BJ (cell line): ENCODE measurements at places on chromosomes 7 and 10.

DNA sequence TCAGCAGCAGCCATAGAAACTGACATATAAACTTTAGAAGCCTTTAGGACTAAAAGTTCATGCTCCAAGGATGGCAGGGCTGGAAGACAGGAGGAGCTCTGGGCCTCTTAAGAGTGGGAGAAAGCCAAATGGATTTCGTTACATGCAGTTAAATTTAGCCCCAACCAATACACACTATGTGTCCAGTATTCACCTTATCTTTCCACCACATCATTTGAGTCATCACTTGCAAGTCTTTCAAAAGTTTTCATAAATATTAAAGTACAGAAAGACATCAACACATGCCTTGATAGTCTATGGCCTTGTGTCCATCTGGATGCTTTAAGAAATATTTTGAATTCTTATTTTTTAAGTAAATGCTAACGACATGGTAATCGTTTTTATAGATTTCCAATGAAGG, 392.4 kb upstream of the LRRN3 start:
- DNase-seq: no peak

DNA sequence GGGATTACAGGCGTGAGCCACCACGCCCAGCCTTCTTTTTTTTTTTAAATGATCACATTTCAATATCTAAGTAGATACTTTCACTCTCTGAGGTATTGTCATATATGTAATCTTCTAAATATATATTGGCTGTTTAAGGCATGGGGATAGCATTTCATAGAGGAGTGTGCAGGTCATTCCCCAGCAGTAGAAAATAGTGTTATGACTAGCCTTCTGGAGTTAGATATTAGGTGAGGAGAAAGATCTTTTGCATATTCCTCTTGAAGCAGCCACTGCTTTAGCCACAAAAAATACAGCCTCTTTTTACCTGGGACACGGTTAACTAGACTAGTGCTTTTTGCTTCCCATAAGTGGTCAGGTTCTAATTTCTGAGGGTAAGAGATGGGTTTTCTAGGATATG, 28.9 kb downstream of the ADD3 start:
- no peak for DNase-seq

DNA sequence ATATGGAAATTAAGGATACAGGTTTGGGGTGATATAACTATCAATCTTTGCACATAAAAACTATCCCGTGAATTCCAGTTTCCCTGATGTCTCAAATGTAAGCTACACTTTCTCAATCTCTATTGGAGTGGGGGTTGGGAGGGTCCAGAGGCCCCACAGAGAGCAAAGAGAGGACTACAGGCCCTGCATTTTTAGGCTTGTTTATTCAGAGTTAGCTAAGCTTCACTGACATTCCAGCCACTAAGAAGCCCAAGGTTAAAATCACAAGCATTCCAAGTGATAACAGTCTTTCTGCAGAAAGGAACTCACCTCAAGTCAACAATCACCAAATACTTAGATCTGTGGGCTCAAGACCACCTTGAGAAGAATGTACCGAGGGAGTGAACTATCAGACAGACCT, 31.6 kb upstream of the LAMB1 start:
- DNase-seq: no peak

- no peak for DNase-seq
These were observed 56.7 kb downstream of the PCLO start for GRCh38 chr7:83105948-83106347.

GRCh38 chr10:101321073-101321472, 32.9 kb upstream of the BTRC start:
- no peak for DNase-seq

DNA sequence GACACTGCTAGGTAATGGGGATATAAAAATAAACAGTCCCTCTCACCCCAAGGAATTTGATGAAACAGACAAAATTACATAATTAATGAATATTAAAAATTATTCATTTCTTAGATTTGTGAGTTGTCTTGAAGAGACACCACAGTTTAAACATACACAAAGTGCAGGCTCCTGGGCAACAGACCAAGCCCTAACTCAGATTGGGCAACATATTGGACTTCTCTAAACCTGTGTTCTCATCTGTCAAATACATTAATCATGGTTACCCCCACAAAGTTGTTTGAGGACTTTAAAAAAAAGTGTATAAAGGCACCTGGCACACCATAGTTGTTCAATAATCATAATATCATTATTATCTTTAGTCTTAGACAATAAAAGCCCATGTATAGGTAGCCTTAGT, 62.5 kb upstream of the CAPZA2 start:
- DNase-seq: no peak

DNA sequence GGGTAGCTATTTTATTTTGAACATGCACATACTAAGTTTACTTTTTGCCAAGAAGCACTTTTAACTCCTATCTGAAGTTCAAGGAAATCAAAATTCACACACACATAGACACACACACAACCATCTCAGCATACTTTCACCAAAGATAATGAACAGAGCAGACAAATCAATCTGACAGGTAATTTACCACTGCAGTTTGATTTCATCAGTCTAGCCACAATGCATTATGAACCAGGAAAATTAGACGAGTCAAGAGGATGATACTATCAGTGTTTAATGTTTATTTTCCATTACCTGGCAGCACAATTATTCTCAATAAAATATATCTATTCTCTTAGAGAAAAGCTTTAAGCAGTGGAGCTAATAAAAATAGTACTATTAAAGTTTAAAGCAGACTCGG, 147.9 kb downstream of the ARHGAP12 start:
- DNase-seq: no peak

DNA sequence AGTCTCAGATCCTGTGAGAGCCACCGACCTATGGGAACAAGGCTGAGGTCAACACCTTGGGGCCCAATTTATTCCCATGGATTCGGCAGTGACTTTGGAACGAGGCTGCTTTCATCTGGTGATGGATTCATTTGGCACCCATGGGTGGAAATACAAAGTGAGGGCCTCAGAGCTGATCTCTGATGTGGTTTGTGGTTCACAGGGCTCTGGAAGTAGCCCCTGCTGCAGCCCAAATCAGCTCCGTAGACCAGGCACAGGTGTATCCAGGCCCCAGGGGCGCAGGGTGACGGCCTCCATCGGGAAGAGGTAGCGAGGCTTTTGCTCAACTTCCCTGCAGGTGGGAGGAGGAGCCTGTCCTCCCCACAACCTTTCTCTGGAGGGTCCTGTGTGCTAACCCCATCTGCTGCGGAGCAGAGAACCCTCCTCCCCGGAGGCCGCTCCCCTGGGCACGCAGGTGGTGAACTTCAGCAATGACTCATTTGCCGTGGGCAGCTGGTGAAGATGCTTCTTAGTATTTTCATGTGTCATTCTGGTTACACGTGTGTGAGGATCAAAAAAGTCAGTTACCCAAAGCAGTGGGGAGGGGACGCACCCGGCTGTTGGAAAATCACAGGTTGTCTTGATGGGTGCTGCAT, 7.5 kb upstream of the JAKMIP3 start:
- no peak for DNase-seq
